Progenitor cell of endocrine pancreas (in vitro differentiated cells): ENCODE measurements at places on chromosomes 5 and 9. TPM values are rescaled to one million over a fixed set of nuclear protein-coding genes. Genes with fewer than 3 reads are reported as not detected.

Gene KCNV2
- not detected in 2 replicates for total RNA-seq

Gene INSL6
- not detected in 2 replicates for total RNA-seq

Gene DNAJC25
- total RNA-seq: 7.5 and 8.5 TPM in 2 replicates

Gene NADK2
- total RNA-seq: 38.1 and 41.8 TPM in 2 replicates

DNA sequence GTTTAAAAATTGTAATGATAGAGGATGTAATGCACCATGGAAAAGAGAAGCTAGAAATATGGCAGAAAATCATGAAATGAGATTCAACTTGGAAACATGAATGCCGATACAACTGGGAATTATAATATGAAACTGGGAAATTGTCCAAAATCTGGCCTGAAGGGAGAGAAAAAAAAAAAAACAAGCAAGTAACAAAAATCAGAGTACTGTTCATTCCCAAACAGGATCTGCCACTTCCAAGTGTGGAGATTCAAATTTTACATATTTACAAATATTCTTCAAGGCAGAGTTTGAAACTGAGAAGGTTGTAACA is 56.6 kb upstream of the MOCS2 start:
- DNase-seq: no peak

GRCh38 chr5:165076686-165077085 is 1571.3 kb downstream of the MAT2B start:
- DNase-seq: no peak

DNA sequence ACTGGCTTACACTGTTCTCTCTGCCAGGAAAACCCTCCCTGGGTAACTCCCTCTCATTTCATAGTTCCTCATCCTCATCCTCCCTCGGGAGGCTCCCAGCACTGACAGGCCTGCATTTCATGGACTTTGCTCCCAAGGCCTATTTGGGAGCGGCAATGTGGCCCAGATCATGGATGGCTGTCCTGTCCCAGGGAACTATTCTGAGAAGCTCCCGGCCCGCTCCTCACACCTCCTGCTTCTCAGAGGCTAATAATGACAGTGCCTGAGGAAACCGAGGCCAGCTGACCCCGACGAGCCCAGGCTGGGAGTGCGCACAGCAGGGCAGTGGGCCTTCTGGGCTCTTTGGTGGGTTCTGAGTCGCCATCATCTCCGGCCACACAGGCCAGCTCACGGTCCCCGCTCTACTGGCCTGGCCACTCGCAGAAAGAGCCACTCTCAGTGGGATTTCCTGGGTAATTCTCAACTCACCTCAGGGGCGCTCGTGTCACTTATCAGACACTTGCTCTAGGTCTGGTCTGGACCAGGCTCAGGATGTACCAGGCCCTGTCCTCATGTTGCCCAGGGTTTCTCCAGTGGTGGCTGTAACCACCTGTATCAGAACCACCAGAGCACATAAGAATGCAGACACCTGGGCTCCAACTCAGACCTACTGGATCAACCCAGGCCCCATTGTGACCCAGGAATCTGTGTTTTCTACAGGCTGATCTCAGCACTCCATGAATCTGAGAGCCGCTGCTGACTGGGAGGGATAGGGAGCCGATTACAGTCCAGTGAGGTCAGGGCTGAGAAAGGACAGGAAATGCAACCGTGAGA is 2.0 kb upstream of the DOLPP1 start:
- no peak for DNase-seq

DNA sequence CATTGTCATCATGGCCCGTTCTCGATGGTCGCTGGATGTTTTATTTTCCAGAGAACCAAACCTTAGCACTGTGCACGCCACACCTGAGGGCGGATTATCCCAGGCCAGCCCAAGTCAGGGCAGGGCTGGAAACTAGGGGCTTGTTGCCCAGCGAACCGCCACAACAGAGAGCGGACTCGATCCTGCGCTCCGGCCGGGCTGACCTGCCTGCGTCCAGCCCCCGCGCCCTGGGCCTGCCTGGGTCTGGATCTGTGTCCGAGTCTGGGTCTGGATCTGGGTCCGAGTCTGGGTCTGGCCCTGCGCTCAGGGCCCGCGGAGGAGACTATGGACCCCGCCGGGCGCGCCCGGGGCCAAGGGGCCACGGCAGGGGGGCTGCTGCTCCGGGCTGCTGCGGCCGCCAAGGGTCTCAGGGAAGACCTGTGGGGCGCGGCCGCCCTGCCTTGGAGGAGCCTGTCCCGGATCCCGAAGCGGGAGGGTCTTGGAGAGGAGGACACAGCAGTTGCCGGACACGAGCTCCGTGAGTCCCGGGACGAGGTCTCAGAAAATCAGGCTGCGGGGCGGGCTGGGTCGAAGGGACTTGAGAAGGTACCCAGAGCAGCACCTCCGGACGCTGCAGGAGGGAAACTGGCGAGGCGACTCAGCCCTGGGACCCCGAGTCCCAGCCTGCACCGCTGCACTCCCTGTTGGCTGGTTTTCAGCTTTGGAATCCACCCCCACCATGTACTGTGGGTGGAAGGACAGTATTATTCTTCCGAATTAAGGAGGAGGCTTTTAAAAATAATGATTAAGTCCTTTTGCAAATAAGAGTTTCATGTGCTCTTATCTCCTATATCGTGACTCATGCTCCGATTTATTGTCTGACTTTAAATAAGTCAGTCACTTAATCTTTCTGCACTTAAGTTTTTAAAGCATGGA is at the start of gene ANKDD1B:
Gene ANKDD1B, plus strand, starts transcription at position 143 of the 915 bp plus-strand sequence. Its CDS starts 182 bp downstream, at position 325.
- peak; percentile 30 for DNase-seq
